ENCODE measurements at places on chromosomes 11 and 22. TPM values are rescaled to one million over a fixed set of nuclear protein-coding genes. Genes with fewer than 3 reads are reported as not detected.

The RAB3IL1 gene
- 3.7 TPM for total RNA-seq

The CLDN5 gene
- total RNA-seq: 56.1 TPM

The CCND1 gene
- 10.8 TPM for total RNA-seq

The RTN4R gene
- 7.6 TPM for total RNA-seq

The OR5A1 gene
- not detected for total RNA-seq

The TBX10 gene
- not detected for total RNA-seq

The FOLR3 gene
- not detected for total RNA-seq

The FXYD6 gene
- total RNA-seq: 149 TPM

The KRTAP5-7 gene
- not detected for total RNA-seq

The CNGA4 gene
- total RNA-seq: 0.25 TPM

All from temporal lobe (tissue), 4 donors.